ENCODE measurements at places on chromosomes 13 and 19.
A peak's percentile ranks its signal among the peaks of the same experiment; 100 is the strongest.

- DNase-seq, result no peak
These were observed 355.9 kb downstream of the DCT start for GRCh38 chr13:94123557-94123956.

DNA sequence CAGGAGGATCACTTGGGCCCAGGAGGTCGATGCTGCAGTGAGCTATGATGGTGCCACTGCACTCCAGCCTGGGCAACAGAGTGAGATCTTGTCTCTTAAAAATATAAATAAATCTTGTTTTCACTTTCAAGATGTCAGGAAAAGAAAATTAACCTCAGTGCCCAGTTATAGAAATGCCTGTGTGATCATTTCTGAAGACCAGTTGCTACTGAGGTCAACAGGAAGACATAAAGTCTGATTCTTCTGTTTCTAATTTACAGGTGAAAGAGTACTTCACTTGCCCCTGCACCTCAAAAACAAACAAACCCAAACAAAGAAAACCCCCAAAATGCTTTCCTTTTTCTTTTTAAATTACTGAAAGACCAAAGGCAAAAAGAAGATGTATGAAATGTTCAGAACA lies 174.3 kb upstream of the NBEA start:
- no peak for DNase-seq

GRCh38 chr13:35957241-35957731 lies 173.9 kb downstream of the DCLK1 start:
- DNase-seq, result no peak

GRCh38 chr13:22086597-22087330 lies 415.9 kb downstream of the FGF9 start:
- DNase-seq, result no peak

DNA sequence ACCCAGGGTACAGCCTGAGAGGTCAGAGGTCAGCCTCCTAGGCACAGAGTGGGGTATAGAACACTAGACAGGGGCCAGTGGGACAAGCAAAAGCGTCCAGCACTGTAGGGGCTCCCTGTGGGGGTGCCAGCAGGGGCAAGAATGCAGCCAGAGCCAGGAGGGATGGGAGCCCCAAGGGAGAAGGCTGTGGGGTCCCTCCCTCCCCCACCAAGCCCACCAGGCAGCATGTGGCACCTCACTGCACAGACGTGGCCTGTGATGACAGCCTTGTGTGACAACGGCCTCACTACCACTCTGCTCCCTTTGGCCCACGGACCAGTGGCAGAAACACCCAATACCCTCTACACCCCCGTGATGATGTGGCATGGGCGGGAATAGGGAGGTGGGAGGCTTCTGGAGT lies 10.1 kb downstream of the ARMC6 start:
- DNase-seq, result no peak

GRCh38 chr13:36108954-36109353 lies 22.2 kb downstream of the DCLK1 start:
- DNase-seq, result no peak

DNA sequence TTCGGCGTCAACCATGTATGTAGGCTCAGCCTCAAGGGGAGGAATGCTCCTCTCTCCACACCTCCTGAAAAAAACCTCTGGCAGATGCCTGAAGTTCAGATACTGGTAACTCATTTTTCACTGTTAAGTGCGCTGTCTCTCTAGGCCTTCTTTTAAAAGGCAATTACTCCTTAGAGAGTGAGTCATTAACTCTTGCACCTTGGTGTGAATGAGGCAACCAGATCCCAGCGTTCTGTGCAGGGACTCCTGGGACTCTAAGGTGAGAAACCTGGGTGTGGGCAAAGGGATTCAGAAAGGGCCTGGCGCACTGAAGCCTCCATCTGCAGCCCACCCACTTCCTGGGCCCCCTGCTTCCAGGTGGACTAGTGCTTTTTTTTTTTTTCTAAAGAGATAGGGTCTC lies 71.7 kb downstream of the SIAH3 start:
- no peak for DNase-seq

GRCh38 chr13:80562433-80563156 lies 221.7 kb upstream of the SPRY2 start:
- DNase-seq, result no peak

DNA sequence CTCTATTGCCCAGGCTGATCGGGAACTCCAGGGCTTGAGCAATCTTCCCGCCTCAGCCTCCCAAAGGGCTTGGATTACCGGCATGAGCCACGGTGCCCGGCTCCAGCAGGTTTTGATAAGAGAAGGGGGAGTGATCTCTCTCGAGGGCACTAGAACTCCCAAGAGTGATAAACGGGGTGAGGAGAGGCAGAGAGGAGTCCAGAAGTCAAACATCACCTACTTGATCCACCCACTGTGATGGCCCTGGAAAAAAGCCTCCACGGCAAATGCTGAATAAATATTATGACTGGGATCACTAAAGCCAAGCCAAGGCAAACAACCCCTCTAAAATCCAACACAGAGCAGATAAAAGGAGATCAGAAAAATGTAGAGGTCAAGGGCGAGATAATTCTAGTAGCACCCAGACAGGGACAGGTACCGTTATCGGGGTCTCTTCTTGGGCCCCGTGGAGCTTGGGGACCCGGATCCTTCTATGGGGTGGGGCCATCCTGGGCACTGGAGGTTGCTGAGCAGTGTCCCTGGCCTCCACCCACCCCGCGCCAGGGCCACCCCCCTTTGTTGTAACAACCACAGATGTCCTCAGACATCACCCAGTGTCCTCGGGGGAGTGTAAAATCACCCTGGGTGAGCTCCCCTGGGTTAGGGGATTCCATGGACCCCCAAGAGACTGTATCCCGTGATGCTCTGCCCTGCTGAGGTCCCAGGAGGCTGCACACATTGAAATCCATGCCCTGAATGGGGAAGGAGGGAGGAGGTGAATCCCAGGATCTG lies 3.7 kb upstream of the CREB3L3 start:
- DNase-seq, result no peak

DNA sequence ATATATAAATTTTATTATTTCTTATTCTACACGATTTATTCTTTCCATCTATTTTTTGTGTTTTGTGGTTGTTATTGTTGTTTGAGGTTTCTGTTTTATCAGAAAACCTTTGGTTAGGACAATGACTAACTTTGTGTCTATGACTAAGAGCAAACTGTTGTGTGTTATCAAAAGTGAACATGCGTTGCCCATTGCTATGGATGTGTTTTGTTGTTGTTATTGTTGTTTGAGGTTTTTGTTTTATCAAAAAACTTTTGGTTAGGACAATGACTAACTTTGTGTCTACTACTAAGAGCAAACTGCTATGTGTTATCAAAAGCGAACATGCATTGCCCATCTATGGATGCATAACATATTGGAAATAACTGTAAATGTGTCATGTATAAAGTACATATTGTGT lies 692.3 kb downstream of the SLITRK1 start:
- no peak for DNase-seq

DNA sequence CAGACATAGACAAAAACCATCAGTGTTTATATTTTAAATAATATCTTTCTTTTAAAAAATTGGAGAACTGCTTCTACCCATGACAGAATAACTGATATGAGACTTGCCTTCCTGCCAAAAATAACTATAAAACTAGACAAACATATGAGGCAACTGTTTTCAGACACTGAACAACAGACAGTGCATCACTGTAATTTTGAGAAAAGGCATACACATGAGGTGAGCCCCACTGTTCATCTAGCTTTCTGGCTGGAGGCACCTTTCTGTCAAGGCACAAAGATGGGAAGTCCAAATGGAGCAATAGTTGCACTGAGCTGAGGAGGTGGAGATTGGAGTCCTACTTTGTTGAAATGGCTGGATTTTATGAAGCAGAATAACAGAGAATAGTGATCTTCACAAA lies 71.9 kb upstream of the ZNF507 start:
- no peak for DNase-seq

DNA sequence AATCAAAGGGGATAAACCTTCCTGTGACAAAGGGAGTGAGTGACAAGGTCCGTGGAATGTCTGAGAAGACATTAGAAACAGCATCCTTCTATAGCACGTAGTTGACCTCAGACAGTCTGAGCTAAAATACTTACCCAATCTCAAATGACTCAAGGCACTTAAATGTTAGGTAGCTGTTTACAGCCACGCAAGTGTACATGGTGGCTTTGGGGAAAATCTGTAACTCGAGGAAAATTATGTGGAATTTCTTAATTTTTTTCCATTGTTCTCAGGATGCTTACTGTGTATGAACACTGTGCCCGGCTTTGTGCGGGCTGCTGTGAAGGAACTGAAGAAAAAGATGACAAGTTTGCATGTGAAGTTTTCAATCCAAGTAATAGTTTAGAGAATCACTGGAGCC lies 5.2 kb downstream of the LGALS13 start:
- DNase-seq, result no peak

DNA sequence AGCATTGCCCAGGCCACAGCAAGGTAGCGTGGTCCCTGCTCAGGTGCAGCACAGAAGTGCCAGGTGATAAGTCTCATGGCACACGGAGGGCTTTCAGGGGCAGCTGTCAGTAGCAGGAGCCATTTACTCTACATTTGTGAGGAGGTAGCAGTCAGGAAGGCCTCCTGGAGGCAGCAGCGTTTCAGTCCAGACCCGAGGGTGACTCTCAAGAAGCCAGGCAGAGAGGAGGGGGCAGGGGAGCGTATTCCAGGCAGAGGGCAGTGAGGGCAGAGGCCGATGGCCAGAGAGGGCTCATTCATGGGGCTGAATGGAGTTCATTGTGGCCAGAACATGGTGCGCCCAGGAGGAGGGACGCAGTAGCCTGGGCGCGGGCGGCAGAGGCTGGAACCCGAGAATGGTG lies 8.9 kb downstream of the PIAS4 start:
- no peak for DNase-seq

DNA sequence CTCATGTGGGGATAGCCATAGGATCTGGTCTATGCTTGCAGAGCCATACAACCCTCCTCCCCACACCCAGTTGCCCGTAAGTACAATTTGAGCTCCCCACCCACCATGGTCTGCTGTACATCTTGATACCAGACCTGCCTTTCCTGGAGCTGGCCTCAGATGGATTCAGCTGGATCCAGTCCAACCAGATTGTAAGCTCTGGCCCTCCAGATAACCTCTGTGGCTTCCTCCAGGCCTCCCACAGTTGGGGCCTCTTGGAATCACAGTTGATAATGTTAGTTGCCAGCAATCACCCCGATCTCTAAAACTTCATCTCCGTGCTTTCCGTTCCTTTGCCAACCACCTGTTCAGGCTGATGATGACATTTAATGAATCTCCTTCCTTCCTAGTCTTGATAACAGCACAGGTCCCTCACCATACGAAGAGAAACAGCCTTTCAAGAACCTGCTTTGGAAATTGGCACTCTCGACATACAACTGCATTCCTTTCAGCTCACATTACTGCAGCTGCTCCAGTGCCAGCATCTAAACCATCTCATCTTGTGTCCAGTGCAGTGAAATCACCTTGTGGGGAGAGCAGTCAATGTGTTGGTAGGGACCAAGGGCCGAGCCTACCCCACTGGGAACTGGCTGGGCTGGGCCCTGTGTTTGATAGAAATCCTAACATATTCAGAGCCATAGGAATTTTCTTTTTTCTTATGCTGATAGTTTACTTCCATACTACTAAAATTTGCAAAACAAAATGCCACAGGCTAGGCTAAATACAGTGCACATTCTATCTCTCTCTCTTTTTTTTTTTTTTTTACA lies 15.1 kb upstream of the FOXO1 start:
- peak; percentile 78 for DNase-seq

GRCh38 chr19:2534423-2535013 lies 58.6 kb downstream of the GADD45B start:
- no peak for DNase-seq

- DNase-seq, result no peak
These were observed 126.1 kb downstream of the FGF9 start for GRCh38 chr13:21796775-21797514.

GRCh38 chr13:49498206-49498605 lies 2.5 kb downstream of the PHF11 start:
- DNase-seq, result no peak

- DNase-seq, result peak; percentile 69
These were observed 1.3 kb downstream of the ICAM5 start for GRCh38 chr19:10290876-10291553.

DNA sequence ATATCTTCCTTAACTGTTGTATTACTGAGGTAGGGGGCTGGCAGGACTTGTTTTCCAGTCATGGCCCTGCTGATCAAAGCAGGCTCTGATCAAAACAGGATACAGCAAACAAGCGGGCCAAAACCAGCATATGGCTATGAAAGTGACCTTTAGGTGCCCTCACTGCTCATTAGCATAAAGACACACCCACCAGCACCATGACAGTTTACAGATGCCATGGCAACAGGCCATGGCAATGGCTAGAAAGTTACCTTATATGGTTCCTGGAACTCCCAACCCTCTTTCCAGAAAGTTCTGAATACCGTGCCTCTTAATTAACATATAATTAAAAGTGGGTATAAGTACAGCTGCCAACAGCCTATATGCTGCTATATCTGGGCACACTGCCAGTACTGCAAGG lies 551.4 kb upstream of the SGCG start:
- DNase-seq, result no peak

GRCh38 chr13:74682746-74683145 lies 548.5 kb upstream of the KLF12 start:
- no peak for DNase-seq

DNA sequence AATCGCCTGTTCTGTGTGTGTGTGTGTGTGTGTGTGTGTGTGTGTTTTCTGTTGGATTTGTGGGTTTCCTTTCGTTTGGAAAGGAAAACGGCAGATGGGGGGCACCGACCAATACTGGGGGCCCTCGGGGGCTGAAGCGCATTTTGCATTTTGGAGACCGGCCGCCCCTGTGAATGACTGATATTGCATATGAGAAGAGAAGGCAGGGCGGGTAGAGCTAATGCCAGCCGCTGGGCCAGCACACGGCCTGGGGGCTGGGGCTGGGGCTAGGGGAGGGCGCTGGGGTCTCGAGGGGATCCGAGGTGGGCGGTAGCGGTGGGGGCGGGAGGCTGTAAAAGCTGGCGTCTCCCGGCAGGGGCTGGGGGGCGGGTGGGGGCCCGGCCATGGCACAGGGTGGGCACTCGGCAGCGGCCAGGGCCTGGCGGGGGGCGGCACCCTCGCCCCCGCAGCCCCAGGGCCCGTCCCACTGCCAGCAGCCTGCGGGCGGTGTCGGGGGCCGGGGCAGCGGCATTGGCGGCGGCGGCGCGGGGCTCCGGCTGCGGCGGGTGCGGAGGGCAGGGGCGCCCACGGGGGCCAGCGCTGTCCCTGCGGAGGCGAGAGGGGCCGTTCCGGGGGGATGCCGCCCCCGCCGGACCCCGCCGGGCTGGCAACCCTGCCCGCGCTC lies 11.2 kb downstream of the ANO8 start:
- no peak for DNase-seq

DNA sequence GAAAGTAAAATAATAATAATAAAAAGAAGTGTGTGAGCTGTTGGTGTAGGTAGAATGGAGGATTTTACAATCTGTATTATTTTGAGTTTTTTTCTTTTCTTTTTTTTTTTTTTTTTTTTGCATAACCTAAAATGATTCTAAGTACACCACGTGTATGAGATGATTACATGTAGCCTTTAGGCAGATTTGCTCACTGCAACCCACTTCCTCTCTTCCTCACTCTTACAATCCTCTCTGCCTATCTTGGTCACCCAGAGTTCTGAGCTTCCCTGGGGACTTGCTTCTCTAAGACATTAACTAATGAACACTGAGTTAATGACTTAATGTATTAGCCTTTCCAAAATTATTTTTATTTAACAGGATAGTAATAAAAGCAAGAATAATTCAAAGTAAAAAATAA lies 1169.6 kb downstream of the EFNB2 start:
- DNase-seq, result no peak

Data from myocyte (in vitro differentiated cells).